ENCODE measurements at places on chromosomes 11 and 22.

GRCh38 chr11:11467312-11467711 lies 114.3 kb upstream of the CSNK2A3 start:
- no peak for DNase-seq

- no peak for DNase-seq
Measured at GRCh38 chr22:49013707-49014106, 814.0 kb downstream of the BRD1 start.

- no peak for DNase-seq
Measured at GRCh38 chr22:26725012-26725676, 67.8 kb downstream of the MIAT start.

DNA sequence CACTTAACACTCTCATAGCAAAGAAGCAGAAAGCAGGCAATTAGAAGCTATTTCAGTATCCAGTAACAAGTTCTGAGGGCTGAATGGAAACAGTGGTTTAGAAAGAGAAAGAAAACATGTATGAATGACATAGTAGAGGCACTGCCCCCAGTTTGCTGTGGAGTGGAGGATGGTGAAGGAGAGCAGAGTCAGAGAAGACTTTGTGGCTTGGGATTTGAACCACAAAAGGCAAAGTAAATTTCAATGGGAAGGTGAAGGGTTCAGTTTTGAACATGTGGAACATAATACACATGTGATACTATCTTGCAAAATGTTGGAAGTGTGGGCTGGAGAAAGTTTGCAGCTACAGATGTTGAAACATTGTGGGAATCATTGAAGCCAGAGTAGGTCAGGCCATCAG lies 81.4 kb downstream of the SNX19 start:
- DNase-seq = no peak

DNA sequence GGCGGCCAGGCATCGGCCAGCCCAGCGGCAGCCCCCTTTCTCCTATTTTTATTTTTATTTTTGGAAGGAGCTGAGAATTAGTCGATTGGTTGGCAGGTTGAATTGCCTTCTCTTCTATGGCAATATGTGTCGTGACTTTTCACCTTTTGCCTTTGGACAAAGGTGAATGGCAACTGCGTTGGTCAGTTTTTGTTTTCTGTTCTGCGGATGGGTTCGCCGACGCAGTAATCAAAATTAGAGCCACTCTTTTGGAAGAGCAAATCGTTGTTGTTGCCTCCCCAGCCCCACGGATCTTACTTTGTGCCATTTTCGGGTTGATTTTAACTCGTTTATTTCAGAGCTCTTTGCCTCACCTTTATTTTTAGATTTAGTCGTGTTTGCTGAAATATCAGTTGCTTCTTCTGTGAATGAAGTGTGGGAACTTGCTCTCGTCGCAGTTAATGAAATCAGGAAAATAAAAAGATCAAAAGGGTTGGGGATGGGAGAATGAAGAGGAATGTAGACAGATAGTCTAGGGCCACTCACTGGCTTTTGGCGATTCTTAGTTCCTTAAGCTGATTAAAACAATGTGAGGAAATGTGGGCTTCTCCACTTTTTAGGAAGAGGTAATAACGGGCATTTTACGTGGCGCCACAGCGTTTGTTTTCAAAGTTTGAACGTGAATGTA lies 1.6 kb downstream of the CECR2 start:
- no peak for DNase-seq

GRCh38 chr11:1295591-1295990 lies 13.8 kb downstream of the TOLLIP start:
- DNase-seq = no peak

GRCh38 chr11:100632941-100633452 lies 54.1 kb upstream of the ARHGAP42 start:
- DNase-seq = no peak

DNA sequence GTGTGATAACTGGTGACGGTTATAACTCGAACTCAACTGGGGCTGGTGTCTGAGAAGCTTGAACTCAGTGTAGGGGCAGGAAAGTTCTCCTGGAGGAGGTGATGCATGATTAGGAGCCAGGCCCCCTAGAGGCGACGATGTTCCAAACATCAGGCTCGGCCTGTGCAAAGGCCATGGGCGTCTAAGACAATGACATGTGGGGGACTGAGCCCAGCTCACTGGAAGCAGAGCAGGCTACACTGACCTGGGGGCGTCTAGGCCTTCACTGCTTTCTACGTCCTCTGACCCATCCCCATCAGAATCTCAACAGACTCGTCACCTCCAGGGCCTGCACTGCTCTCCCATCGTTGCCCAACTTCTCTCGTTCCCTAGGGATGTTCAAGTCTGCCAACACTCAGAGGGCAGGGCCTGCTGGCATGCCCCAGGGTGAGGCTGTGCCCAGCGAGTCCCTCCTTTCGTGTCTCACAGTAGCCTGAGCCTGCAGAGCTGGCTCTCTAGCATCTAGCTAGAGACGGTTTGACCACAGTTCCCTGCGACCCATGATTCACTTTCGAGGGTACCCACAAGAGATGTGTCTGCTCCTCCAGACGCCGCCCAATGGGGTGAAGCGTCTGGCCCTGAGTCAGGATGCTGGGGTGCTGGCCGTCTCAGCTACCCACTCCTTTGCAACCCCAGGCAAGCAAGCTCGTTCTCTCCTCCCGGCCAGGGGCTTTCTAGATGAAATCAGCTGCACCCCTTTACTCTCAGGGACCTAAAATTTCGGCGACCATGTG lies 1.1 kb upstream of the ATG16L2 start:
- DNase-seq = peak; percentile 33

GRCh38 chr11:13216019-13216710 lies 61.4 kb upstream of the BMAL1 start:
- DNase-seq = no peak
